Spleen (tissue), 13 donors: ENCODE measurements at places on chromosomes 5 and 9.

DNA sequence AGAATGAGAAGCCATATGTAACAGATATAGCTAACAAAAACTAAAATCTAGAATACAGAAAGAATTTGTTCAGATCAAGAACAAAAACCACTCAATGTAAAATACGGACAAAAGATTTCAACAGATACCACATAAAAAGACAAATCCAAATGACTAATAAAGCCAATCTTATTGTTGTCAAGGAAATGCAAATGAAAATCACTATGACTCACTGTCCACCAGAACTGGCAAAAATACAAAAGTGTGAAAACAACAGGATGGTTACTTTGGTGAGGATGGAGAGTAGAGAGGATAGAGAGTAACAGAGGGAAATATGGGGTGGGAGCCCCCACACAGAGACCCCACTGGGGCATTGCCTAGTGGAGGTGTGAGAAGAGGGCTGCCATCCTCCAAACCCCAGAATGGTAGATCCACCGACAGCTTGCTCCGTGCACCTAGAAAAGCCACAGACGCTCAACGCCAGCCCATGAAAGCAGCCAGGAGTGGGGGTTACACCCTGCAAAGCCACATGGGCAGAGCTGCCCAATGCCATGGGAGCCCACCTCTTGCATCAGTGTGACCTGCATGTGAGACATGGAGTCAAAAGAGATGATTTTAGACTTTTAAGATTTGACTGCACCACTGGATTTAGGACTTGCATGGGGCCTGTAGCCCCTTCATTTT lies 15.2 kb upstream of the RHOBTB3 start:
- no peaks in the 10 kb centered on the region for H3K36me3 ChIP-seq
- no peaks in the 10 kb centered on the region for H3K27me3 ChIP-seq
- H3K27ac ChIP-seq = no peak overlapping the region
- no peak overlapping the region for H3K4me3 ChIP-seq
- DNase-seq = no peak

- DNase-seq = no peak
- no peak overlapping the region for H3K27ac ChIP-seq
- peaks cover 94% of the 10 kb centered on the region for H3K4me1 ChIP-seq
- H3K27me3 ChIP-seq = no peaks in the 10 kb centered on the region
- H3K36me3 ChIP-seq = no peaks in the 10 kb centered on the region
Measured at GRCh38 chr5:132947671-132948070, 15.8 kb downstream of the AFF4 start.

- no peak overlapping the region for H3K27ac ChIP-seq
- no peaks in the 10 kb centered on the region for H3K27me3 ChIP-seq
- no peaks in the 10 kb centered on the region for H3K36me3 ChIP-seq
- DNase-seq = no peak
Measured at GRCh38 chr5:156201788-156202403, 125.1 kb upstream of the SGCD start.

DNA sequence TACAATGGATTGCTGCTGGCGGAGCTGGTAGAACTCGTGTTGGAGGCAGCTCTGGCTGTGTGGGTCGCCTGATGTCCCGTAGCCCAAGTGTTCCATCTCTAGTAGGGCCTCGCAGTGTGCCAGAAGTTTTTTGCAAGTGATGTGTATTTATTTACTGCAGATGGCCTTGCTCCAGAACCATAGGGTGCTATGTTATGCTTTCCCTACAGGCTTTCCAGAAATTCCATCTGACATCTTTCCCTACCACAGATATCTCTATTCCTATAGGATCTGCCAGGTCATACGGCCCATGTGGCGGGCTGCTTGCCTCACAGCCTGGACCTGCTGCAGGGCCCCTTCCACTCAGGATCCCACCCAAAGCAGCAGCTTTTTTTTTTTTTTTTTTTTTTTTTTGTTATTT lies 16.9 kb downstream of the ADAMTSL2 start:
- H3K36me3 ChIP-seq = no peaks in the 10 kb centered on the region
- H3K27me3 ChIP-seq = peaks cover 14% of the 10 kb centered on the region
- no peak overlapping the region for H3K27ac ChIP-seq
- H3K4me1 ChIP-seq = peaks cover 6% of the 10 kb centered on the region

GRCh38 chr9:91858213-91859030 lies 91.6 kb downstream of the ROR2 start:
- DNase-seq = peak; percentile 44
- no peaks in the 10 kb centered on the region for H3K27me3 ChIP-seq
- H3K4me1 ChIP-seq = no peaks in the 10 kb centered on the region
- H3K27ac ChIP-seq = no peak overlapping the region

DNA sequence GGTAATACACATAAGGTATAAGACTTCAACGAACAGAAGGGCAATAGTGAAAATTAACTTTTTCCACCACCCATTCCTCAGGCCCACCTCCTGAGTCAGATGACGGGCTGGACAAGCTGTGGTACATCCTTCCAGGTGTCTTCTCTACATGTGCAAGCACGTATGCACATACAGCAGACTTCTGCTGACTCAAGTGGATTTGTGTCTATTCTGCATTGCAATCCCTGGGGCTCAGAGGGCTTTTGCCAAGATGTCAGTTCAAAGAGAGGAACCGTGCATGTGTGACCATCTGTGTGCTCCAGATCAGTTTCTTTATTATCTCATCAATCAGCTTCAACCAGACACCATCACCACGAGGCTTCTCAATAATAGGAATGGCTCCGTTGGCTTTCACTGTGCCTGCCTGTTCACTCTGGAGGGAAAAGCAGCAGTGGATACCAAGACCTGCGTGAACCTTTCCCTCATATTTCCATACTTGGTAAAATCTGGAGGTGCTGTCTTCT lies 288.4 kb downstream of the MTRR start:
- DNase-seq = no peak
- H3K27me3 ChIP-seq = no peaks in the 10 kb centered on the region
- no peak overlapping the region for H3K4me3 ChIP-seq
- no peaks in the 10 kb centered on the region for H3K4me1 ChIP-seq
- no peak overlapping the region for H3K27ac ChIP-seq

DNA sequence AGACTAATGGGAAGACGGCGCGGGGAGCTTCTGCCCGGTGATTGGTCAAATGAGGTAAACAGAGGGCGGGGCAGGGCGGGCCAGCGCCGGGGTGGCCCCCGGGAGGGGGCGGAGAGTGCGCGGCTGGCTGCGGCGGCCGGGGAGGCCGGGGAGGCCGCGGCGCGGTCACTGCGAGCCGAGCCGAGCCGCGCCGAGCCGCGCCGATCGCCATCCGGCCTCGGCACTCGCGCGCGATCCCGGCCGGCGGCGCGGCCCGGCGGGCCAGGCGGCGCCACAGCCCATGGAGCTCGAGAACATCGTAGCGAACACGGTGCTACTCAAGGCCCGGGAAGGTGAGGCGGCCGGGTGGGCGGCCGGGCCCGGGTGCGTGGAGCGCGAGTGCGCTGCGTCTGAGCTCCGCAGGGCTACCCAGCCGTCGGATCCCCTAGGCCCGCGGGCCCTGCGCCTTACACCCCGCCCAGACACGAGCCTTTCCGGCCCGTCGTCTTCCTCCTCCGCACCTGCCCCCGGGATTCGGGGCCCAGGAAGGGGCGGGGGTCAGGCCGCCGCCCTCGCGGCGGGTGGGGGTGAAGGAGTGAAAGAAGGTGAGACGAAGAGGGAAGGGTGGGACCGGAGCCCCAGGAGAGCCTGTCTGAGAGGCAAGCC lies at the start of gene GRK6:
Gene GRK6, plus strand, starts transcription at position 111 of the 645 bp plus-strand sequence. Its CDS starts 170 bp downstream, at position 281.
- peaks cover 10% of the 10 kb centered on the region for H3K36me3 ChIP-seq
- no peaks in the 10 kb centered on the region for H3K27me3 ChIP-seq
- peaks cover 63% of the 10 kb centered on the region for H3K4me1 ChIP-seq
- peak within 1 kb of the TSS; percentile 98 for H3K27ac ChIP-seq

GRCh38 chr9:7316166-7316795 lies 483.3 kb downstream of the DMAC1 start:
- DNase-seq = no peak
- no peaks in the 10 kb centered on the region for H3K36me3 ChIP-seq
- no peaks in the 10 kb centered on the region for H3K27me3 ChIP-seq
- H3K4me1 ChIP-seq = no peaks in the 10 kb centered on the region

DNA sequence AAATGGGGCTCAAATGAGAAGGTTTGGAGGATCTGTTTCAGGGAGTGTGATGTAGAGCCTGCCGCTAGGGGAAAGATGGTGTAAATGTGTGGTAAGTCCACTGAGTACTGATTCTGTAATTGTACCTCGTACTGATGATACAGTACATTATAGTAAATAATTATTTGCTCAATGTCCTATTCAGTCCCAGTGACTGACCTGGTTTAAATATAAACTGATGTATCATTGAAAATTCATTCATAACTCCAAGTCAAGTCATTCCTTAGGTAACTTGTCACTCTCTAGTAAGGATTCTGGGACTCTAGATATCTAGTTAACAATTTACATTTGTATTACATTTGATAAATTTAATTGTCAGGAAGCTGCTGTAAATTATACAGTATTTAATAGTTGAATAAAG lies 667.3 kb downstream of the DTWD2 start:
- H3K4me3 ChIP-seq = no peak overlapping the region
- no peaks in the 10 kb centered on the region for H3K36me3 ChIP-seq
- no peak overlapping the region for H3K27ac ChIP-seq
- no peaks in the 10 kb centered on the region for H3K4me1 ChIP-seq
- no peaks in the 10 kb centered on the region for H3K27me3 ChIP-seq
- DNase-seq = no peak

GRCh38 chr9:128870128-128870940 lies 11.4 kb downstream of the KYAT1 start:
- DNase-seq = peak; percentile 6
- H3K36me3 ChIP-seq = no peaks in the 10 kb centered on the region

DNA sequence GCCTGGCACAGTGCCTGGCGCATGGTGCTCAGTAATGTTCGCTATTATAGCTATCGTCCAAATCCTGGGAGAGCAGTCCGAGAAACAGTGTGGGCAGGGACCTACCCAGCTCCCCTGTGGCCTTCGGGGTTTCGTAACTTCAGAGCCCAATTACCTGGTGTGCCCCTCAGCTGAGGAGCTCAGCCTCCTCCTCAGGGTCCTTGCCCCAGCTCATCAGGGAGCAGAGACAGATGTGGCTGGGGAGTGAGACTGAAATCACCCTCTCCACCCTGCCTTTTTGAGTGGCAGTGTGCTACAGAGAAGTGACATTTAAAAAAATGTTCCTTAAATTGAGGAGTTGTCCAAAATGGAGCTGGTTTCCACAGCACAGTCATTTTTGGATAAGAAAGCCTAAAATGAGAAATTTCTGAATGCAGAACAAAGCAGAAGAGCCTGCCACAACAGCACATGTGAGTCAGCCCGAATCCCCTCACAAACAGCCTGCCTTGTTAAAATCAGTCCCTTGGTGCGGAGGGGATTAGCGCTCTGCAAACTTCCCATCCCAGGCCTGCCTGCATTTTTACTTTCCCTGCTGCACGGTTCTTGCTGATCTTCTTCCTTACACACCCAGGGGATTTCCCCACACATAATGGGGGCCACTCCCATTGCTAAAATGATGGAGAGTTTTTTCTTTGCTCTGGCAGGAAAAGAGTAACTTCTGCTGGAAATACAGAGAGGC lies 78.1 kb upstream of the PITX1 start:
- H3K27ac ChIP-seq = no peak overlapping the region
- no peaks in the 10 kb centered on the region for H3K27me3 ChIP-seq
- no peak overlapping the region for H3K4me3 ChIP-seq

- DNase-seq = no peak
- H3K36me3 ChIP-seq = peaks cover 95% of the 10 kb centered on the region
- no peak overlapping the region for H3K4me3 ChIP-seq
- no peak overlapping the region for H3K27ac ChIP-seq
- H3K27me3 ChIP-seq = no peaks in the 10 kb centered on the region
Measured at GRCh38 chr5:172091956-172092732, 85.7 kb upstream of the FBXW11 start.

GRCh38 chr9:131807144-131807983 lies 67.5 kb upstream of the RAPGEF1 start:
- H3K4me3 ChIP-seq = no peak overlapping the region
- no peaks in the 10 kb centered on the region for H3K4me1 ChIP-seq
- H3K36me3 ChIP-seq = no peaks in the 10 kb centered on the region

- no peaks in the 10 kb centered on the region for H3K27me3 ChIP-seq
- H3K36me3 ChIP-seq = no peaks in the 10 kb centered on the region
- no peak for DNase-seq
- H3K27ac ChIP-seq = peak overlapping the region; percentile 33
- H3K4me3 ChIP-seq = no peak overlapping the region
Measured at GRCh38 chr9:129586245-129586644, 34.7 kb downstream of the C9orf50 start.

DNA sequence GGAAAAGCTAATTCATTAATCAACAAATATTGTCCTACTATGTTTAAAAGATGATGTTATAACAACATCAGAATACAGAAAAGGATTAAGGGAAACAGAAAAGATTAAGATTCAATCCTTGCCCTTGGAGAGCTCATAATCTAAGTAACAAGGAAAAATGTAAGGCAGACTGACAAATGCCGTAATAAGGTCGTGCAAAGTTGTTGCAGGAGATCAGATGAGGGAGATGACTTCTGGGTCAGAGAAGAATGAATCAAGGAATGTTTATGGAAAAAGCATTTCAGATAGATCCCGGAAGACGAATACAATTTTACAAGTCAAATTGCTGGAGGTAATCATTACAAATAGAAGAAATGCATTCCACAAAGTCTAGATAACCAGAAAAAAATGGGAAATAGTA lies 6.4 kb downstream of the ADAMTS6 start:
- no peak overlapping the region for H3K27ac ChIP-seq
- peaks cover 4% of the 10 kb centered on the region for H3K4me1 ChIP-seq

GRCh38 chr5:38799556-38800377 lies 46.0 kb upstream of the OSMR start:
- H3K4me1 ChIP-seq = no peaks in the 10 kb centered on the region
- H3K36me3 ChIP-seq = no peaks in the 10 kb centered on the region
- H3K4me3 ChIP-seq = no peak overlapping the region
- no peaks in the 10 kb centered on the region for H3K27me3 ChIP-seq
- DNase-seq = no peak

GRCh38 chr9:120941046-120941770 lies 14.6 kb upstream of the TRAF1 start:
- no peak overlapping the region for H3K27ac ChIP-seq
- H3K27me3 ChIP-seq = no peaks in the 10 kb centered on the region
- no peak for DNase-seq

- H3K4me3 ChIP-seq = no peak overlapping the region
- H3K27me3 ChIP-seq = no peaks in the 10 kb centered on the region
- no peak overlapping the region for H3K27ac ChIP-seq
- H3K36me3 ChIP-seq = no peaks in the 10 kb centered on the region
- DNase-seq = no peak
Measured at GRCh38 chr5:168346417-168346816, 55.0 kb downstream of the WWC1 start.

- H3K4me3 ChIP-seq = peak overlapping the region; percentile 93
- DNase-seq = no peak
- H3K27me3 ChIP-seq = no peaks in the 10 kb centered on the region
- H3K36me3 ChIP-seq = no peaks in the 10 kb centered on the region
- H3K4me1 ChIP-seq = peaks cover 24% of the 10 kb centered on the region
- no peak overlapping the region for H3K27ac ChIP-seq
Measured at GRCh38 chr5:90472783-90473395, 1.7 kb downstream of the MBLAC2 start.

GRCh38 chr5:56696900-56697299 lies 118.4 kb upstream of the MAP3K1 start:
- H3K4me1 ChIP-seq = peaks cover 24% of the 10 kb centered on the region
- H3K27me3 ChIP-seq = no peaks in the 10 kb centered on the region
- no peak overlapping the region for H3K4me3 ChIP-seq
- no peak overlapping the region for H3K27ac ChIP-seq

- no peak overlapping the region for H3K27ac ChIP-seq
- H3K36me3 ChIP-seq = no peaks in the 10 kb centered on the region
- no peaks in the 10 kb centered on the region for H3K27me3 ChIP-seq
- H3K4me3 ChIP-seq = no peak overlapping the region
- no peaks in the 10 kb centered on the region for H3K4me1 ChIP-seq
Measured at GRCh38 chr5:144276034-144276822, 105.6 kb downstream of the KCTD16 start.
